Inflammatory macrophage (primary cell): ENCODE measurements at places on chromosomes 12 and 14.

GRCh38 chr12:67111182-67111581, 158.0 kb upstream of the CAND1 start:
- no peak for DNase-seq

DNA sequence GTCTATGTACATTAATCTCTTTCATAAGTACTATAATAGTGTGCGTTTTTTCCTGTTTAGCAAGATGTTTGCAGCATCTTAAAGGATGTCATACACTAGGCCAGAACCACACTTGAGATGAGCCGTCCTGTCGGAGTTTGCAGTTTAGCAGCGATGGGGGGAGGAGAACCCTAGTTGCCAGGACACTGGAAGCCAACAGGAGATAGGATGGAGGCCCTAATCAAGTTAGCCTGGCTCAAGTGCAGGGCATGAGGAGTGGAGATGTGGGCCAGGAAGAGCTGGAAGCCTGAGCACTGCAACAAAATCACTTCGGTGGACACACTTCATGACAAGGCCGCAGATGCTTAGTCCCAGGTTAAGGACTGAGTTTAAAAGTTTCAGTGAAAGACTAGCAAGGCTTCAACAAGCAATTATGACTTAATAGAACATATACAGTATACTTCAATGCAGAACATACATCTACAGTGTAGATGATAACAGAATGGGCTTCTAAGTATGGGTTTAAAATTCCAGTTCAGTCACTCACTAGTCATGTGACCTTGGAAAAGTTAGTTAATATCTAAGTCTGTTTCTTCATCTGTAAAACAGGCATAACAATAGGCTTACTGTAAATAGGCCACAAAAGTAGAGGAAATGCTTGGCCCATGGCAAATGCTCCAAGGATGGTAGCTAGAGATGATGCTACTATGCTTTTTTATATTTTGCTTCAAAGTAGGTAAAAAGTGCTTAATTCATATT, 77.1 kb downstream of the PTPN21 start:
- no peak for DNase-seq

GRCh38 chr14:73784181-73784987, 67.2 kb upstream of the PTGR2 start:
- peak; percentile 75 for DNase-seq

DNA sequence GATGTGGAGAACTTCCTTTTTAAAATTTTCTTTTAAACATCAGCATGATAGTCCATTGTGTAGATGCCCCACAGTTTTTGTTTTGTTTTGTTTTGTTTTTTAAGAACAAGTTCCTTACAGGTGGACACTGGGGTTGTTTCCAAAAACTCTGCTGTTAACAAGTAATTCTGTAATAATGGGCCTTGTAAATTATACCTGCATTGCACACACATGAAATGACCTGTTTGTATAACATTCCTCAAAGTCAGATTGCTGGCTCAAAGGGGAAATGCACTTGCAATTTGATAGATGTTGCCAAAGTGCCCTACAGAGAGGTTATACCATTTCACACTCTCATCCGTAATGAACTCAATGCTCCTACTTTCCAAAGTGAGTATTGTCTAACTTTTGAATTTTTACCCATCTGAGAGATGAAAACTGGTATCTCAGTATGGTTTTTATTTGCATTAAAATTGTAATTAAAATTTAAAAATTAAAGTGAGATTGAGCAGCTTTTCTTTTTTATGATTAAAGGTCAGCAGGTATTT, 89.2 kb downstream of the SPPL3 start:
- no peak for DNase-seq

DNA sequence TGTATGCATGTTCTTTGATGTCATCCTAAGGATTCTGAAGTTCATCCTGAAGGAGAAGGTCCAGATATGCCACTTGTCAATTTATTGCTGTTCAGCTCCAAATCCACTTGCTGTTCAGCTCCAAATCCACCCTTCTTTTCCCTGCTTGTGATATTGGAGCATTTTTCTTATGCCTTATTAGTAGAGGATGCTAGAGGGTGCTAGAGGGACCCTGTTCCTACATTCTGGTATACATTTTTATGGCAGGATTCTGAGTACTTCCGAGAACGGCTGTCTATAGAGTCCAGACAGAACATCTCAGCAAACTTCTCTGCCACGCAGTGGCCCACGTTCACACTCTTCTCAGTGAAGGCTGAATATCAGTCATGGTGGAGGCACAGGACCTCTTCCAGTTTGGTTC, 406.7 kb downstream of the NOVA1 start:
- no peak for DNase-seq
